Natural killer cell (primary cell): ENCODE measurements at places on chromosomes 11 and 22. TPM values are rescaled to one million over a fixed set of nuclear protein-coding genes. Genes with fewer than 3 reads are reported as not detected.

GRCh38 chr11:111162305-111162704 lies 83.2 kb upstream of the POU2AF2 start:
- no peak for DNase-seq

- no peak for DNase-seq
These were observed 5.7 kb downstream of the TMPRSS6 start for GRCh38 chr22:37103656-37104452.

- no peak for DNase-seq
These were observed 125.8 kb downstream of the RASSF10 start for GRCh38 chr11:13134886-13135285.

DNA sequence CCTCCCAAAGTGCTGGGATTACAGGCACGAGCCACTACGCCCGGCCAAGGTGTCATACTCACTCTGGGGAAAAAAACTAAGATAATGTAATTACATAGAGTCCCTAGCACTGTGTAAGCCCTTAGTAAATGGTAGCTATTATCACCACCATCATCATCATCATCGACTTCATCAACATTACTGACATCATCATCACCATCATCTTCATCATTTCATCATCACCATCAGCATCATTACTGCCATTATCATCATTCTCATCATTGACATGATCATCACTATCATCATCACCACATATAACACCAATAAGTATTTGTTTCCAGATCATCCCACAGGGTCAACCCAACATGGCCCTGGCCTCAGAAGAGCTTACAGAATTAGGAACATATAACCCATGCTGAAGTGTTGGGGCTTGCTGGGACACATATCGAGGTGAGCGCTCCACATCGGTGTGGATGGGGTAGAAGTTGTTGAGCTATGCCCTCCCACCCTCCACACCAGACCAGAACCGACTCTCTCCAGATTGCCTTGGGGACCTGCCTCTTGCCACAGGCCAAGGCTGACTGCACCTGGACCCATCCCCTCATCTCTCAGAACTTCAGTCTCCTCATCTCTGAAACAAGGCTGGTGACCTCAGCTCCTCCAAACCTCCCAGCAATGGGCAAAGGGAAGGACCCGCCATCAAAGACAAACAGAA lies 14.7 kb upstream of the CD5 start:
- no peak for DNase-seq

Gene PRR33
- not detected for total RNA-seq

Gene F2
- total RNA-seq = not detected

Gene PLEKHA7
- total RNA-seq = 1.00 TPM

Gene UFD1
- total RNA-seq = 101 TPM

Gene E2F8
- total RNA-seq = 0.54 TPM
